Smooth muscle cell of the umbilical artery (primary cell): ENCODE measurements at places on chromosomes 3 and 15. TPM values are rescaled to one million over a fixed set of nuclear protein-coding genes. Genes with fewer than 3 reads are reported as not detected.

The IQCB1 gene
- 13.4 and 28.0 TPM in 2 replicates for total RNA-seq

The GABRR3 gene
- not detected in 2 replicates for total RNA-seq

The LRTM1 gene
- total RNA-seq: not detected in 2 replicates

The CELSR3 gene
- total RNA-seq: 0.89 and 3.1 TPM in 2 replicates

The ITPKA gene
- total RNA-seq: 0.59 and 1.8 TPM in 2 replicates

The SPSB4 gene
- under 0.01 TPM in 1 of 2 replicates, not detected in the other for total RNA-seq

The STXBP5L gene
- total RNA-seq: 2.1 and 2.7 TPM in 2 replicates

The P2RY13 gene
- total RNA-seq: not detected in 2 replicates

The STRIT1 gene
- not detected in 2 replicates for total RNA-seq

The TMEM212 gene
- total RNA-seq: not detected in 2 replicates

The ACAD11 gene
- total RNA-seq: 48.4 TPM in 2 replicates

The ZNF148 gene
- total RNA-seq: 32.7 and 36.7 TPM in 2 replicates

The EHD4 gene
- total RNA-seq: 16.3 and 57.8 TPM in 2 replicates

The EPHB3 gene
- 1.7 and 3.9 TPM in 2 replicates for total RNA-seq

The OSTN gene
- 1.8 and 23.8 TPM in 2 replicates for total RNA-seq

The KNG1 gene
- not detected in 2 replicates for total RNA-seq

The WHAMM gene
- 4.2 and 5.9 TPM in 2 replicates for total RNA-seq

The SNURF gene
- total RNA-seq: 17.4 and 21.4 TPM in 2 replicates

The COLQ gene
- 0.23 and 0.30 TPM in 2 replicates for total RNA-seq

The SNX22 gene
- 0.28 and 0.30 TPM in 2 replicates for total RNA-seq

The ONECUT1 gene
- total RNA-seq: not detected in 2 replicates

The ZNF501 gene
- 5.6 and 7.6 TPM in 2 replicates for total RNA-seq

The MAP1A gene
- total RNA-seq: 60.0 and 132 TPM in 2 replicates

The FOXL2 gene
- under 0.01 TPM in 1 of 2 replicates, not detected in the other for total RNA-seq

The PARP15 gene
- total RNA-seq: under 0.01 and 0.18 TPM in 2 replicates

The RBM5 gene
- 97.4 and 147 TPM in 2 replicates for total RNA-seq

The PTPN9 gene
- 16.6 and 26.1 TPM in 2 replicates for total RNA-seq

The GORASP1 gene
- total RNA-seq: 41.0 and 49.5 TPM in 2 replicates

The GHSR gene
- total RNA-seq: not detected in 2 replicates

The NEK11 gene
- total RNA-seq: 3.6 and 6.0 TPM in 2 replicates

The TM4SF18 gene
- total RNA-seq: under 0.01 and 0.46 TPM in 2 replicates

The SCAANT1 gene
- total RNA-seq: not detected in 2 replicates

The TGM4 gene
- not detected in 2 replicates for total RNA-seq

The GOLGA8G gene
- under 0.01 TPM in 1 of 2 replicates, not detected in the other for total RNA-seq

The CCDC14 gene
- total RNA-seq: 32.1 and 59.8 TPM in 2 replicates

The RTP3 gene
- total RNA-seq: not detected in 2 replicates

The CHRM5 gene
- under 0.01 TPM in 1 of 2 replicates, not detected in the other for total RNA-seq

The CEMIP gene
- total RNA-seq: 3.9 and 4.8 TPM in 2 replicates

The C3orf22 gene
- not detected in 2 replicates for total RNA-seq

The NR1I2 gene
- total RNA-seq: 0.14 TPM in 1 of 2 replicates, not detected in the other

The FGF12 gene
- total RNA-seq: not detected in 2 replicates

The GOLGA8A gene
- total RNA-seq: 23.2 and 37.8 TPM in 2 replicates

The SLC28A1 gene
- not detected in 2 replicates for total RNA-seq

The TP63 gene
- total RNA-seq: not detected in 2 replicates

The TMEM45A gene
- total RNA-seq: 53.7 and 107 TPM in 2 replicates

The MESP2 gene
- total RNA-seq: 0.09 and 0.30 TPM in 2 replicates

The CKMT1A gene
- not detected in 2 replicates for total RNA-seq

The CKMT1B gene
- not detected in 2 replicates for total RNA-seq

The IMPDH2 gene
- total RNA-seq: 181 and 209 TPM in 2 replicates

The GMPPB gene
- total RNA-seq: 40.6 and 42.2 TPM in 2 replicates

The CD200R1L gene
- not detected in 2 replicates for total RNA-seq

The GOLGA6B gene
- total RNA-seq: not detected in 2 replicates

The RGMA gene
- 0.32 TPM in 1 of 2 replicates, not detected in the other for total RNA-seq
